ENCODE measurements at places on chromosomes 2 and 18. TPM values are rescaled to one million over a fixed set of nuclear protein-coding genes. Genes with fewer than 3 reads are reported as not detected.

The TDRD15 gene
- not detected for total RNA-seq

DNA sequence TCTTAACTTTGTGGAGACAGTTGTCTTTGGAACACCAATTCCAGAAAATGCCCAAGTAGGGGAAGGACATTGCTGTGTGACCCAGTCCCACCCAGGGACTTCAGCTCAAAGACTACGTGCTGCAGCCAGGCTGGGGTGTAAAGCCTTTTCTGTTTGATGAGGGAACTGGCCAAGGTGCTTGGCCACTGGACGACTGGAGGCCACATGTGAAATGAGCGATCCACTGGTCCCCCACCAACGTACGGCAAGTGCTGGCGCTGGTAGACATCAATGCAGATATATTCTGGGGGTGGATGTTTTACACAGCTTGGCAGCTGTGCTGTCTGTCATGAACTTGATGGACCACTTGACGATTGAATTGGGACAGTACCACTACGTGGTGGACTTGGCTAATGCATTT, 582.5 kb upstream of the HNMT start:
- no peak for DNase-seq

- no peak for DNase-seq
Measured at GRCh38 chr2:176114120-176114929, 2.3 kb upstream of the HOXD10 start.

- no peak for DNase-seq
Measured at GRCh38 chr2:198385856-198386255, 581.5 kb downstream of the PLCL1 start.

GRCh38 chr2:32856891-32857290, 89.9 kb upstream of the LTBP1 start:
- no peak for DNase-seq

DNA sequence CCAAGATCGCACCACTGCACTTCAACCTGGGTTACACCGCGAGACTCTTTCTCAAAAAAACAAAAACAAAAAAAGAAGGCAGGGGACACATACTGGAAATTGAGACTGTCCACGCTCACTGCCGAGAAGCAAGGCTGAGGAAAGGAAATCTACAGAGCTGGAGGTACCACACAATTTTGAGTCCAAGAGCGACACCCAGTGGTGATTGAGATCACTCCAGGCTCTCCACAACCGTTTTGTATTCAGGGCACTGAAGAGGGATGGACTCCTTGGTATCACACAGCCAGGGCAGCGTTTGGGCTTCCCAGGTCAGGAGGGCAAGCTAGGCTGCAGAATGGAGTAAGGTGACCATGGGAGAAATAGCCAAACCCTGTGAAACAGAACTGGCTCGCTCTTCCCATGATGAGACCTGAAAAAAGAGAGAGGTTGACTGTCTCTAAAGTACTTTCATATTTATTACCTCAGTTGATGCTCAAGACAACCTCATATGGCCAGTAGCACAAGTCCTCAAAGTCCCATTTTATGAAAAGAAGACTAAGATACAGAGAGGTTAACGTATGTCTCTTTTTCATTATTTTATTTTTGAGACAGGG, 74.5 kb upstream of the YPEL5 start:
- peak; percentile 46 for DNase-seq

GRCh38 chr2:232688201-232688600, 8.9 kb upstream of the GIGYF2 start:
- DNase-seq = no peak

GRCh38 chr18:37778417-37779165, 213.0 kb upstream of the CELF4 start:
- no peak for DNase-seq

The SP110 gene
- total RNA-seq = 32.2 TPM

GRCh38 chr2:58240670-58241545, at the start of gene FANCL:
TSS of gene FANCL (minus strand) at chr2:58241325. CDS start at chr2:58241313, 12 bp downstream.
- peak; percentile 92 for DNase-seq

- no peak for DNase-seq
Measured at GRCh38 chr2:202307690-202308089, 42.1 kb downstream of the NOP58 start.

The GYPC gene
- 48.0 TPM for total RNA-seq

DNA sequence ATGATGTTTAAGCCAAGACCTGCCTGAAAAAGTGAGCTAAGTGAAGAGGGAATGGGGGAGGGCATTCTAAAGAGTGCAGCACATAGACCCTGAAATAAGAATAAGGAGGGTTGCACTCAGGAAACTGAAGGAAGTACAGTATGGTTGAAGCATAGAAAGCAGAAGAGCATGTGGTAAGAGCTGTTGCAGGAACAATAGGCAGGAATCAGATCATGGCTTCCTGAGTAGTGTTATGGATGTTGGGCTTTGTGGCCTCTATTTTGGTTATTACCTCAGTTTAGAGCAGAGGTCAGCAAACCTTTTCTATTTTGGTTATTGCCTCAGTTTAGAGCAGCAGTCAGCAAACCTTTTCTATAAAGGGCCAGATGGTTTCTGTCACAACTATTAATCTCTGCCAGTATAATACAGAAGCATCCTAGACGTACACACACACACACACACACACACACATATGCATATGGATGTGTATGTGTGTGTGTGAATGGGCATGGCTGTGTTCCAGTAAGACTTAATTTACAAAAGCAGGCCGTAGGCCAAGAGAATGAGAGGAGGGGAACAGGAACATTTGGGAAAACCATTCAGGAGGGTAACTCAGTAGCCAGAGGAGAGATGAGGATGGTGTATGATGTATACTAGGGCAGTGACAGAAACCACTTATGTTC, 91.1 kb upstream of the MYO3B start:
- no peak for DNase-seq

GRCh38 chr2:198127627-198128026, 323.2 kb downstream of the PLCL1 start:
- peak; percentile 21 for DNase-seq

The SCG2 gene
- not detected for total RNA-seq

DNA sequence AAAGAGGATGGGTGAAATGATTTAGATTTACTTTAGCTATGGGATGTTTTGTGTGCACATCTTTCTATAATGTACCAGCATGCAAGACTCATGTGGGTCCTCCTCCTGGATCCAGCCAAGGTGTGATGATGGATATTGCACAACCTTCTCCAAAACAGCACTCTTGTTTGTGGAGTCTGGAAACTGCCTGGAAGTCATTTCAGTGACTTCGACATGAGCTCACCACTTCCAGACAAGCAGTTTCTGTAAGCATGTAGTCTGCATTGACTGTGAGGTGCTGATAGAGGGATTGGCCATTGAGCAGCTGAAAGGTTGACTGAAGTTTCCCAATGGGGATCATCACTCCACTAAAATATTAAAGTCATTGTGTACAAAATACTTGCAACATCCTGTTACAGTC, 154.0 kb downstream of the TRIB2 start:
- no peak for DNase-seq

The CHRNG gene
- not detected for total RNA-seq

The CACNB4 gene
- 0.26 TPM for total RNA-seq

DNA sequence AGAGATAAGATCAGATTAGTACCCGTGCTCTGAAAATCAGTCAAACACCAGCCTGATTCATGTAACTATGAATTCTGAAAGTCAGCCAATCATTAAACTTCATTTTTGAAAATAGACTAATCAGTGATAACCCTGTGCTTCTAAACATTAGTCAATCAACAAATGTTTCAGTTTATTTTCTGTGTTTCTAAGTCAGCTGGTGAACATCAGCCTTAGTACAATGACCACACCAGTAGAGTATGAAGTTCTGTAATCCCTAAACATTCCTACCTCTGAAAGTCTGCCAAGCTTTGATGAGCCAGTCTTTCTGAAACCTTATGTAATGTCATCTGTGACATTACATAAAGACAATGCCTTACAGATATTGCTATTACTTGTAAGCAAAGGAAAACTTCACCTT, 807.4 kb upstream of the CRIM1 start:
- DNase-seq = no peak

- no peak for DNase-seq
Measured at GRCh38 chr2:85001595-85001994, 30.6 kb downstream of the KCMF1 start.

DNA sequence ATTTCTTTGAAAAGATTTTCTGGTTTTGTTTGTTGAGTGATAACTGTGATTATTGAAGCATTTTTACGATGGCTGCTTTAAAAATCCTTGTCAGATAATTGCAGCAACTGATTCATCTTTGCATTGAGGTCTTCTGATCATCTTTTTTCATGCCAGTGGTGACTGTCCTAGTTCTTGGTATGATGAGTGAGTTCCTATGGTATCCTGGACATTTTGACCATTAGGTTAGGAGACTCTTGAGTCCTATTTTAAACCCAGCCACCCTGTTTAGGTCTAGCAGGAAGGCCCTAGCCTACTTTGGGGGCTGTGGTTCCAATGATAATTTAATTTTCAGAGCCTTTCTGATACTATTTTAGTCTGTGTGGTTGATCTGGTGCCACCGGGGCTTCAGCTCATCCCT, 72.7 kb upstream of the REV1 start:
- no peak for DNase-seq

The FBLN7 gene
- total RNA-seq = 9.6 TPM

- DNase-seq = no peak
Measured at GRCh38 chr18:12442946-12443345, 35.2 kb downstream of the PRELID3A start.

The FBXO48 gene
- total RNA-seq = 1.5 TPM

- DNase-seq = peak; percentile 42
Measured at GRCh38 chr2:95695613-95696012, 103.8 kb downstream of the TRIM43 start.

- DNase-seq = no peak
Measured at GRCh38 chr2:190804182-190804795, 76.3 kb upstream of the GLS start.

DNA sequence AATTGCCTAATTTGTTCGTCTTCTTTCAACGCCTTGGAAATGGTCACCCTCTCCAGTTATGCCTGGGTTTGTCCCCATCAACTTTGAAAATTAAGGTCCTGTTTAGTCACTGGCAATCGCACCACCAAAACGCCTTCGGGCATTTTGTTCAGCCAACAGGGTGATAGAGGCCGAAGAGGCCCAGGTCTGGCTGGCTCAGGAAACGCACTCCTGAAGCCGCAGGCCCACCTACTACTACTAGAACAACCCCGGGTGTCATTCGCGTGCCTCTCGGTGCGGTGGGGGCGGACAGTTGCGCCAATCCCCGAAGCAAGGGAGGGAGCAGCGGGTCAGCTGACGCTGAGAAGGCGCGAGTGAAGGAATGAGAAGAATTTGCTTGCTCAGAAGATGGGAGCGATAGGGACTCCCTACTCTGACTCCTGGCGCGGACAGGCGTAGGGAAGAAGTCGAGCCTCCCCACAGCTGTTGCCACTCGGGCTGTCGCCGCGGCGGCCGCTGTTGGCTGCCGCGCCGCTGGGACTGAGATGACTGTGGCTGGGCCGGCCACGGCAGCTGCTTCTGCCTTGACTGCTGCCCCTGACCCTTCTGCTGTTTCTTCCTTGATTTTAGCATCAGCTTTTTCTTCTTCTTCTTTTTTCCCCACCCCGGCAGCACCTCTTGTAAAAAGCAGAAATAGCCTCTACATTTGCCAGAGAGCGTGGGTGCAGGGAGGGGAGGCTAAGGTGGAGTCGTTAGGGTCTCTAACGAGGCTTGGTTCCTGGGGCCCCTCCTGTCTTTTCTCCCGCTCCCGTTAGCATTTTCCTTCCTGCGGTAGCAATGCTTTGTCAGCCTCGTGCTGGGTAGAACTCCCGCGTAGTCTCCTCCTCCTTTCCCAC, 387.6 kb downstream of the FIGN start:
- peak; percentile 74 for DNase-seq

GRCh38 chr2:136863874-136864273, 98.5 kb downstream of the THSD7B start:
- DNase-seq = no peak

- no peak for DNase-seq
Measured at GRCh38 chr2:168666339-168666738, 136.1 kb upstream of the NOSTRIN start.
